Adrenal gland (tissue), 19 donors: ENCODE measurements at places on chromosomes 5 and 9. TPM values are rescaled to one million over a fixed set of nuclear protein-coding genes. Genes with fewer than 3 reads are reported as not detected.

- DNase-seq: no peak
These were observed 54.2 kb upstream of the PAM start for GRCh38 chr5:102700916-102701315.

- DNase-seq: no peak
These were observed 22.8 kb downstream of the ANXA1 start for GRCh38 chr9:73174330-73174980.

DNA sequence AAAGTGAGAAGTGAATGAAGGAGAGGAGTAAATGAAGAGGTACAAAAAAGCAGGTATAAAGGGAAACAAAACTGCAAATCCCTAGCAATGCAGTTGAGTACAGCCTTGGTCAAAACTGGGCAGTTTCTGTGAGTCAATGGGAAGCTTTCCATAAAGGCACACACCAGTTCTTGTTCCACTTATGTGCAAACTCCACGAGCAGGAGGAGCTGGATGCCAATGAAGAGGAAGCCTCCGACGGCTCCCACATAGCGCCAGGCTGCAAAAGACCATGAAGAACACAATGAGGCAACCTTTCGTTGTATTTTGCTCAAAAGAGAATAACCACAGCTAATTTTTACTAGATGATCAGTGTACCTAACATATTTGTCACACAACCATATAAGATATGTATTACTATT is 81.1 kb downstream of the SERINC5 start:
- no peak for DNase-seq

GRCh38 chr9:32703635-32704034 is 68.2 kb upstream of the TAF1L start:
- no peak for DNase-seq

OTULINL gene
- 13.8 TPM for total RNA-seq

GLRA1 gene
- not detected for total RNA-seq

- no peak for DNase-seq
These were observed 401.8 kb downstream of the ARHGEF28 start for GRCh38 chr5:74027732-74028338.

DNA sequence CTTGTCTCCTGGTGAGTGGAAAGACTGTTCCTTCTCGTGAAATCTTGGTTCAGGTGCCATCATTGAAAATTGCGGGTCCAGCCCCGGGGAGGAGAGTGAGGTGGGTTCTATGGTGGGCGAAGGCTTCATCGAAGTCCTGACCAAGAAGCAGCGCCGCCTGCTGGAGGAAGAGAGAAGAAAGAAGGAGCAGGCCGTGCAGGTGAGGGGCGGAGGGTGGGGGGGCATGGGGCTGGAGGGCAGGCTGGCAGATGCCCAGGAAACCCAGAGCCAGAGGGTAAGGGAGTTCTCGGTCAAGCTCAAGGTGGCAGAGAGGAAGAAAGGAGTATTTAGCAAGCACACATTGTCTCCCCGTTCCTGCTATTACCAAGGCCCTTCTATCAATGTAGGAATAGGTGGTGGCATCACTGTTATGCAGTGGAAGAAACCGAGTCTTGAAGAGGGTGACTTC is 24.3 kb upstream of the POMT1 start:
- peak; percentile 66 for DNase-seq

F12 gene
- 0.11 TPM for total RNA-seq
